ENCODE measurements at places on chromosomes 5 and 9.

DNA sequence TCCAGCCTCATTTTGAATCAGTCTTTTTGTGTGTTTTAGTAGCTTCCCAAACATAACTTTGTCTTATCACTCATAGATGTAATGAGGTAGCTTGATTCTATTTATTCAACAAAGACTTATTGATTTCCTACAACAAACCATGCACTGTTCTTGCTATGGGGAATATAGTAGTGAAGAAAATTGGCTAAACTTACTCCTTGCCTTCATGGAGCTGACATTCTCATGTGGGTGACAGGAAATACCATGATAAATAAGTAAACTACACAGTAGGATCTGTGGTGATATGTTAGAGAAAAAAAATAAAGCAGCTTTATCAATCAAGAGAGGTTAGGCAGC, 255.7 kb upstream of the TNC start:
- no peak for DNase-seq

DNA sequence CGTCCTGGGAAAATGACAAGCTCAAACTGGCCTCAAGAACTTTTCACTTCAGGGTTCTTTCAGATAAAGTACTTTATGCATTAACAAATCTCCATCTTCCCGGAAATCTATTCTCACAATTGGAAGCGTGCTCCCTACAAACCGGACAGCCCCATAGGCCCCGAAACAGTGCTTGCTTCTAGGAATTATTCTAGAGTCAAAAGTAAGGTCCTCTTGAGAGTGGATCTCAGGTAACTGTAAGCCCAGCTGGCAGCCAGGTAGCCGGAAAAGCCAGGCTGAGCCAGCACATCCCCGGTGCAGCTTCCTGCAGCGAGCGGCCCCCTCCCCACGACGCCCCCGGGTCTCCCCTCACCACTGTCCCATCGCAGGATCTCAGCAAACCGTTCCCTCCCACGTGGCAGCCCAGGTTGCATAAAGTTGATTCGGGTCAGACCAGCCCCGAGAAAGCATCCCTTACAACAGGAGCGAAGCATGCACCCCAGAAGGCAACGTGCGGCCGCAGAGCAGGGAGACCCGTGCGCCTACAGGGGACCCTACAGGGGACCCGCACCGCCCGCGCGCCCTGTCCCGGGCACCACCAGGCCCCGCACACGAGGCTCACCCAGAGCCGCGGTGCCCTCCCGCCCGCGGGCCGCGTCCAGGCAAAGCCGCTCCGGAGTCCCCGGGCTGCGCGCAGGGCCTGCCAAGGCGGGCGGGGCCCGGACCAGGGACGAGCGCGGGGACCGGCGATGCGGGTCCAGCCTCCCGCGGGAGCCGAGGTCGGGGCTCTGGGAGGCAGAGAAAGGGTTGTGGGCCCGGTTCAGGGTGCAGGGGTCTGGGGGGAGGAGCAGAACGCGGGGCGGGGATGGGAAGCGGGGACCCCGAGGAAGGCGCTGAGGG, 920 bp downstream of the LPCAT1 start:
- peak; percentile 66 for DNase-seq

GRCh38 chr9:77507212-77507961, 140.7 kb downstream of the GNA14 start:
- DNase-seq = peak; percentile 53

GRCh38 chr9:107103621-107104020, 179.5 kb upstream of the RAD23B start:
- no peak for DNase-seq

DNA sequence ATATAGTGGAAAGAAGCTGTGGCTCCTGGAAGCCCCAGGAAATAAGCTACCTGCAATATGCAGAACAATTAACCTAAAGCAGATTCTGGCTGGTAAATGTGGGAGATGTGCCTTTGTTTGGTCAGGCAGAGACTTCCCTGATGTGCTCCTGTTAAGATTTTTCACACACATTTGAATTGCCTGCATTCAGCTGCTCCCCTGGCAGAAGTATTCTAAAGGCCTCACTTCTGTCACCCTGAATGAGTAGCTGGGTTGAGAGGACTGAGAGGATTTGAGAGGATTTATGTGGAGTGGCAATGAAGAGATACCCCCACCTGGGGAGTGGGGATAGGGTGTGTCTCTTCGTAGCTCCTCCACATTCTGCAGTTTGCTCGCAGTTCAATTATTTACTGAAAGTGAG, 130.5 kb downstream of the ST8SIA4 start:
- DNase-seq = no peak

- DNase-seq = peak; percentile 94
These were observed at the start of gene NR2F1 for GRCh38 chr5:93582677-93583438. TSS of gene NR2F1 (plus strand) at chr5:93583222. CDS start at chr5:93585024, 1,802 bp downstream.

GRCh38 chr5:177036443-177036842, 13.9 kb downstream of the ZNF346 start:
- DNase-seq = no peak

DNA sequence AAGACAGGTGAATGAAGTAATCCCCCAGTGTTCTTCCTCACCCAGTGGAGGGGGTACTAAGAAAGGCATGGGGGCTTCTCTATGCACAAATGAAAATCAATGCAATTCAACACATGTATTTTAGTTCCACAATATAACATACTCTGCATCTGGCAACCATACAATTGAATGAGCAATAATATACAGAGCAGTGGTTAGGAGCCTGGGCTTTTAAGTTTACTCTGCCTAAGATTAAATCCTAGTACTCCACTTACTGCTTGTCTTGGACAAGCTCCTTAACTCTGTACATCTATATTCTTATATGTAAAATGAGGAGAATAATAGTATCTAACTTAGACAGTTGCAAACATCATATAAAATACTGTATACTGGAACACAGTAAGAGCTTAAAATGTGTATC, 195.4 kb upstream of the TRIM32 start:
- peak; percentile 42 for DNase-seq

GRCh38 chr5:95808686-95809413, 13.7 kb downstream of the GLRX start:
- peak; percentile 59 for DNase-seq

DNA sequence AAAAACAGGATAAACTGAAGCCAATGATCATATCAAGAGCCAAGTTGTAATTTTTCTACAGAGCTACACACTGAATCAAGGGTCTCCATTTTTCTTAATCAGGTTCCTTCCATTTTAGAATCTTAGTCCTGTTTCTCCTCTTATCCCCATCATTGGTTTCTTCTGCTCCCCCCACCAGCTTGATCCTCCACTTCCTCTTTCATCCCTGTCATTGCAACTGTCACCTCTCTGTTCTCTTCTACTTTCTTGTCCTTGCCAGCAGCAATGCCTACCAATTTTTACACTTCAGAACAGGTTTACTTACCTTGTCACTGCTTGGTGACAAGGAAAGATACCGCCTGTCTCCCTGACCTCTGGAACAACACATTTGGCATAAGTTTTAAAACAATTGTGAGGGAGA, 97.3 kb downstream of the CFAP90 start:
- no peak for DNase-seq

- DNase-seq = peak; percentile 61
These were observed 67.2 kb upstream of the STC2 start for GRCh38 chr5:173395257-173395932.

GRCh38 chr5:136296846-136297245, 68.5 kb downstream of the TRPC7 start:
- DNase-seq = no peak

- DNase-seq = no peak
These were observed 51.6 kb downstream of the DAP start for GRCh38 chr5:10709409-10709808.

DNA sequence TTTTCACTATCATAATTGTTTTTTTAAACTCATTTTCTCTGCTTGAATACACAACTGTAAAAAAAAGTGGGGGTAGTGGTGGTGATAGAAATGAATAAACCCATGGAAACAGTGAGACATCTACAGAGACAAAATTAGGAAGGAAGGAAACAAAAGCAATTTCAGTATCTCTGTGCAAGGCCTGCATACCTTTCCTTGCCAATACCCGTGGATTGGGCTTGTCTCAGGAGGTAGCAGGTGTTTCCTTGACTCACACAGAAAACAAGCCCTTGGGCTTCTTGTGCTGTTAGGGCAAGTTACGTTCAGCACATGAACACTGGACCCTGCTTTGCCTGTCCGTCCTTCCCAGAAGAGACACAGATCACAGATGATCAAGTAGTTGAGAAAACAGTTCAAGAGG, 372.2 kb downstream of the ZSWIM6 start:
- DNase-seq = no peak

GRCh38 chr5:168578538-168579487, at the start of gene PANK3:
TSS of gene PANK3 (minus strand) at chr5:168579368. CDS start at chr5:168579283, 85 bp downstream.
- DNase-seq = no peak

DNA sequence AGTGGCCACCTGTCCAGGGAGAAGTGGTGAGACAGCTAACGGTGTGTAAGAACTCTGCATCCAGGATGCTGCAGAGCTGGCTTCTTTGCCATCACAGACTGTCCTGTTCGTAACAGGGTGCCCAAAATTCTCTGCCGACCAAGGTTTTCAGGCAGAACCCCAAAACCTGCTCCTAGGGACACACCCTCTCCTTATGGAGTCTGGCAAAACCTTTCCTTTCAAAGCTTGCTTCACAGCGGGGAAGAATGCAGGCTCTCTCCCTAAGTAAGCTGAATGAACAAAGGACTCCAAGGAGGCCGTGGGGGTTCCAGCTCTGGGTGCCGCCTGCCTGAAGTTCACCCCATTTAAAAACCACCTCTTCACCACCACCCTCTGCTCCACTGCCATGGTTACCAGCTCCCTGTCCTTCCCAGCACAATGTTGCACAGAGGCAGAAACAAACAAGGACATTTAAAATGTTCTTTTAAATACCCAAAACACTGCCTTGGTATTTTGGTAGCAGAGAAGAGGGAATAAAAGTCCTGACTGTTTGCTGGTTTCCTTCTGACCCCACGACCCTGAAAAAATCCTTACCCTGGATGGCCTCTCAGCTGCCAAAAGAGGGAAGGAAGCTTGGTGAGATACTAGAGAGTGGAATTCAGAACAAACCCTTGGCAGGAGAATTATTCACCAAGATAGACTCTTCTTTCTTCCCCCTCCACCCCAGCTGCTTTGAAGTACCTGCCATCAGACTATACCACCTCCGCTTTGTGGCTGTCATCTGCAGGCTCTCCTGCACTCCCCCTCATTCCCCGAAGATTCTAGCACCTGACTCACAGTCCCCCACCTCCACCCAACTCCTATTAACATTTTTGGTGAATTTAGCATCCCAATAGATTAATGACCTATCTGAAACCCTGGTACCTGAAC, 7.1 kb upstream of the KLF9 start:
- DNase-seq = peak; percentile 61

- DNase-seq = no peak
These were observed 18.0 kb downstream of the NR5A1 start for GRCh38 chr9:124489222-124489621.

DNA sequence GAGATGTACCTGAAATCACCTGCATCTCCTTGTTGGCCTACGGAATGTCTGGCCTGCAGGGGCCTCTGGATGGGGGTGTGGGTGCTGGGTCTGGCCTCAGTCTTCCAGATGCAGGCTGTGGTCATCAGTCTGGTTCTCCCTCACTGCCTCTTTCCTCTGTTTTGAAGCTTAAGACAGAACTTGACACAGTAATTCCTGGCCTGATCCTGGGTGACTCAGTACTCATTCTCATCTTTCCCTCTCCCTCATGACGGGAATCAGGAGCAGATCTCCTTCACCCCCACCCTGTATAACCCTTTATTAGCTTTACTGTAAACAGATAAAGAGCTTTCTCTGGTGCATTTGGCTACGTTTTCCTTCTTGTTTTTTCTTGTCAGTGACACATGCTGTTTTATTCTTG, 89.3 kb upstream of the ADAMTS16 start:
- DNase-seq = no peak

GRCh38 chr9:123225995-123226394, 42.4 kb downstream of the STRBP start:
- no peak for DNase-seq

GRCh38 chr5:139660923-139661814, 13.0 kb downstream of the CXXC5 start:
- peak; percentile 97 for DNase-seq

GRCh38 chr5:74673011-74673790, 11.8 kb upstream of the HEXB start:
- DNase-seq = peak; percentile 78
